ENCODE measurements at places on chromosomes 12 and 14. TPM values are rescaled to one million over a fixed set of nuclear protein-coding genes. Genes with fewer than 3 reads are reported as not detected.

DNA sequence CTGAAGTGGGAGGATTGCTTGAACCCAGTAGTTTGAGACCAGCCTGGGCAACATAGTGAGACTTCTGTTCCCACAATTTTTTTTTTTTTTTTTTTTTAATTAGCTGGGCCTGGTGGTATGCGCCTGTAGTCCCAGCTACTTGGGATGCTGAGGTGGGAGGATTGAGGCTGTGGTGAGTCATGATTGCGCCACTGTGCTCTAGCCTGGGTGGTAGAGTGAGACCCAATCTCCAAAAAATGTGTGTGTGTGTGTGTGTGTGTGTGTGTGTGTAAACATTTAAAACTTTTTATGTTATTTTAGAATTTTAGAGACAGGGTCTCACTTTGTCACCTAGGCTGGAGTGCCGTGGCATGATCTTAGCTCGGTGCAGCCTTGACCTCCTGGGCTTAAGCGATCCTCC, 6.8 kb downstream of the PPP1R36 start:
- no peak for DNase-seq

- peak; percentile 34 for DNase-seq
Observed at GRCh38 chr12:10097521-10097920, 1.3 kb downstream of the CLEC1A start.

GRCh38 chr14:80973931-80974641, 18.7 kb downstream of the TSHR start:
- peak; percentile 95 for DNase-seq

DNA sequence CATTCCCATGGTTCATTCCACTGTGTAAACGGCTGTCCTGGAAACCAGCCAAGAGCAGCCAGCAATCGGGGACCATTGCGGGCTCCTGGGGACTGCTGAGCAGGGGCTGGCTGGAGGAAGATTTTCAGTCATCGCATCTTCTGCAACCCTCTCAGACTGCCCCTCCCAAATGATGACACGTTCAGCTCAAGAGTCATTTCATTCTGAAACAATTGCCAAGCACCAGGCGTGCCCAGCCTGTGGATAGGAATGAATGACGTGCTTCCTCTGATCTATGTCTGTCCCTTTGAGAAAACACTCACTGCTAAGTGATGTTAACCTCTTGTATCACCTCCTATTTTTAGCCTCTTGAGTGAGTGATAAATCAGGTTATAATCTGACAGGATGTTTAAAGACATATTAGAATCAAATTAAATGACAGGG, 62.0 kb downstream of the NDUFA12 start:
- DNase-seq, result peak; percentile 62

DNA sequence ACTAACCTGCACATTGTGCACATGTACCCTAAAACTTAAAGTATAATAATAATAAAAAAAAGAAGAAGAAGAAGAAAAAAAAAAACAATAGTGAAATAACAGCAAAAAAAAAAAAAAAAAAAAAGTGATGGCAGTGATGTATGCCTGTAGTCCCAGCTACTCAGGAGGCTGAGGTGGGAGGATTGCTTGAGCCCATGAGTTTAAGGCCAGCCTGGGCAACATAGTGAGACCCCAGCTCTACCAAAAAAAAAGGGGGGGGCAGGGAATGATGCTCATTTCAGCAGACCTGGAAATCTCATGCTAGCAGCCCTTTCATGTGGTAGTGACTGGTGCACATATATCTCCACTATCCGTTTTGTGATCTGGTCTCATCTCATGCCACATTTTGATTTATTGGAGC, 20.8 kb downstream of the TRAFD1 start:
- DNase-seq, result no peak

- no peak for DNase-seq
Observed at GRCh38 chr14:64654901-64655300, 49.3 kb upstream of the PLEKHG3 start.

DNA sequence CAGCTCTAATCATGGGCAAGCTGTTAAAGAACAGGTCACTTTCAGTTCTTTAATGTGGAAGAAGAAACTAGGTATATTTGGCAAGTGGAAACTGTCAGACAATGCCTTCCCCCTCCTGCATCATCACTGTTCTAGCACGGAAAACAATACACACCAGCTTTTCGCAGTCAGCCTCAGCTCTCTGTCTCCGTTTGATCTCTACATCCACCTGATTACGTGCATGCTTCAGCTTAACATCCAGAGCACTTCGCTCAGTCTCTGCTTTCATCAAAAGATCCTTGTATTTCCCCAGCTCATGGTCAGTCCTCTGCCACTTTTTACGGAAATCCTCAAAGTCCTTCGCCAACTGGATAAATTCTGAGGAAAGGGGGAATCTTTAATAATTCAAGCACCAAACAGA, 19.0 kb downstream of the RACGAP1 start:
- DNase-seq, result no peak

DNA sequence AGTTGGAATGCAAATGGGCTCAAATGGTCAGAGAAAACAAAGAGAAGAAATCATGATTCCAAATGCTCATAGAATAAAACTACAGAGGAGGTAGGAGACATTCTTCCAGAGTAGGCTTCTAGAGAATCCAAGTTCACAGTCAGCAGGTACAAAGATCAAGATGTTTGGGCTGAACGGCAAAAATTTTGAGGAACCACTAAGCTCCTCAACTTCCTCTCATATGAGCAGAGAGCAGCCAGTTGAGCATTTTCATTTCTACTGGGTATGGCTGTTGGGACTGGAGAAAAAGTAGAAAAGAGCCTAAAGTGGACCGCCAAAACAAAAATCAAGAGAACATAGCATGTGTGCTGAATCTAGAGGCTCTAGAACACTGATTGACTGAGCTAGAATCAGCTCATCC, 73.8 kb upstream of the ARID2 start:
- no peak for DNase-seq

- no peak for DNase-seq
Observed at GRCh38 chr14:93033983-93034670, 81.6 kb downstream of the ITPK1 start.

DNA sequence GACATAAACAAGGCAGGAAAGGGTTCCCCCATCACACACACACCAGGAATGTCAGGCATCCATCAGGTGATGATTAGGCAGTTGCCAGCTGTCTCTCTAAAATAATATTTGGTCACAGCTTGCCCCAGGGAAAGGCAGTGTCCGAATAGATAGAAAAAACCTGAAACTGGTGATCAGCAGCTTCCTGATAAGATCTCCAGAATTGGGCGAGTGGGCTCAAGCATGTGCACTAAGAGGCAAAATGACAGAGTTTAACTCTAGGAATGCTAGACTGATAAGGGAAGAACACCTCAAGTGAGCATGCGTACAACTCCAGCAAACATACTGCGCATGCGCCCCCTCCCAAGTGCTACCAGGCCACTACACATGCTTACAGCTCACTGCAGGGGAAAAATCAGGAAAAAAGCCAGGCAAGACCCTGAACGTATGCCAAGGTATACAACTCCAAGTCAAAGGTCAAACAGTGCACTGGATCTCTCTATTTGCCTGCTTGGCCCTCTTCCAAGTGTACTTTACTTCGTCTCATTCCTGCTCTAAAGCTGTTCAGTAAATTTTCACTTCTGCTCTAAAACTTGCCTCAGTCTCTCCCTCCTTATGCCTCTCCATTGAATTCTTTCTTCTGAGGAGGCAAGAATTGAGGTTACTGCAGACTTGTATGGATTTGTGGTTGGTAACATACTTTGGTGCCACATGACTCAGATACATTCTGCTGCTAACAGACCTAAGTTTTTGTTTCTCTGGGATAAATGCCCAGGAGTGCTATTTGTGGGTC, 73.5 kb upstream of the VASH1 start:
- DNase-seq, result no peak

DNA sequence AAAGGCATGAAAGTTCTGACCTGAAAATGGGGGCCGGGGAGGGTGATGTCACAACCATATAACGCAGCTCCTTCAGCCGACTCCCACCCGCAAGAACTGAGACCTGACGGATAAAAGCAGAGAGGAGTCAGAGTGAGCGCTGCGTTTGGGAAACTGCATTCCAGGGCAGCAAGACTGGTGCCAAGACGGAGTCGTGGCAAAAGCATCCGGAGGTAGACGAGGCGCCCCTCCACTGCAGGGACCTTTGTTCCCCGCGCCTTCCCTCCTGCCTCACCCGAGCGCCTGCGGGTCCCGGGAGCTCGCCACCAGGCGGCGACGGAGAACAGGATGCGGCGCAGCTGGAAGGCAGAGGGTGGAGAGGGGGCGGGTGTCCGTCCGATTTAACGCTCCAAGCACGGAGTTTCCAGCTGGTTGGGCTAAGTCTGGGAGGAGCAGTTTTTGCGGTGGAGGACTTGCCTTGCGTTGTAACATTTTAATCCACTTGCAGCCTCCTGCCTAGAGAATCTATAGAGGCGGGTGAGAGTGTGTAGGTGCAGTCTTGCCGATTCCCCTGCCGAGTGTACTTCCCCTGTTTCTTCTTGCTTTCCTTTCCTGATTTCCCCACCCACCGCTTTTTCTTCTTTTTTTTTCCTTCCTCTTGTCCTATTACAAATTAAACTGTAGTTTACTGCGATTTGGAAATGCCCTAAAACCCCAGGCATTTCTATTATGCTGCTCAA, 1.2 kb upstream of the CPNE8 start:
- DNase-seq, result peak; percentile 93

- no peak for DNase-seq
Observed at GRCh38 chr14:36512585-36513003, 7.4 kb downstream of the NKX2-1 start.

DNA sequence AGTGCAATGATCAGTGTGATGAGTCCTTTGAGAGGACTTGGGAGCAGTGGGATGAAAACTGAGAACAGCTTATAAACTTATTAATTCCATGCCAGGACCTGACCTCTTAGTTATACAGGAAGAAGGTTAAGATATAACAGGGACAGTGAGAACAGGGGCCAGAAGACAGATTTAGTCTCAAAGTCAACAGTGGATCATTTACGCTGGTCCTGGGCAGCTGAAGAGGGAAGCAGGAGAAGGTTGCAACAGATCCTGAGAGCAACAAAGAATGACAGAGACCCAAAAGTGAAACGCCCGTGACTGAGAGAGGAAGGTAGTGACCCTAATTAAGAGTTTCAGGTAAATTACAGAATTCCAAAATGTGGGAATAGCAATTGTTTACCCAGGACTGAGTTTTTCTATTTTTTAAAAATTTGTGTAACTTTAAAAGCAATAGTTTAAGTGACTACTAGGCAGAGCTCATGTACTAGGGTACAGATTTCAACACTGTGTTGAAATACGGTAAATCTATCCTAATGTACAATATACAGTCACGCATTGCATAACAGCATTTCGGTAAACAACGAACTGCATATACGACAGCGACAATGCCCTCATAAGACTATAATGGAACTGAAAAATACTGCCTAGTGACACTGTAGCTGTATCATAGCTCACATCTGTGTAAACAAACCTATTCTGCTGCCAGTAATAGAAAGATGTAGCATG, 77.7 kb upstream of the GNPNAT1 start:
- no peak for DNase-seq

GRCh38 chr14:101075801-101076413, 172.4 kb upstream of the RTL1 start:
- peak; percentile 73 for DNase-seq

GRCh38 chr12:120225200-120225558, 24.3 kb upstream of the RPLP0 start:
- DNase-seq, result no peak

The PTPN6 gene
- 11.4 TPM for total RNA-seq

The SLC6A15 gene
- total RNA-seq, result 7.9 TPM

The TRIM9 gene
- 1.1 TPM for total RNA-seq

The NUDT14 gene
- 11.5 TPM for total RNA-seq

The RABGGTA gene
- 16.5 TPM for total RNA-seq

All from tongue (tissue), 3 donors.